ENCODE measurements at places on chromosomes 2 and 18. TPM values are rescaled to one million over a fixed set of nuclear protein-coding genes. Genes with fewer than 3 reads are reported as not detected.

Gene KCNK3
- total RNA-seq: 2.1 TPM

GRCh38 chr2:142754182-142754581 lies 123.3 kb upstream of the KYNU start:
- no peak for DNase-seq

DNA sequence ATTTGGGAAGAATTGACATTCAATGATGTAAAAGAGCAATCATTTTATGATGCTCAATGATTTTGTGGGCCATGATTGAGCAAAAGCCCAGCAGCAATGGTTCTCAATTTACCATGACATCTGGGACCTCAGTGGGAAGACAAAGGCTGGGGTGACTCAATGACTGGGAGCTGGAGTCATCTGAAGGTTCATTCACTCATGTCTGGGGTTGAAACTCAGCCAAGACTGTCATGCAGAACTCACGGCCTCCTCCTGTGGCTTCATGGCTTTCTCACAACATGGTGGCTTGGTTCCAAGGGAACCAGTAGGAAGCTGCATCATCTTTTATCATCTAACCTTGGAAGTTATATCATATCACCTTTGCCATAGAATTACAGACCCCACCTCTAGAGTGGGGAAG lies 45.1 kb upstream of the CD226 start:
- no peak for DNase-seq

GRCh38 chr18:76137216-76137615 lies 357.8 kb downstream of the ZNF516 start:
- DNase-seq: no peak

DNA sequence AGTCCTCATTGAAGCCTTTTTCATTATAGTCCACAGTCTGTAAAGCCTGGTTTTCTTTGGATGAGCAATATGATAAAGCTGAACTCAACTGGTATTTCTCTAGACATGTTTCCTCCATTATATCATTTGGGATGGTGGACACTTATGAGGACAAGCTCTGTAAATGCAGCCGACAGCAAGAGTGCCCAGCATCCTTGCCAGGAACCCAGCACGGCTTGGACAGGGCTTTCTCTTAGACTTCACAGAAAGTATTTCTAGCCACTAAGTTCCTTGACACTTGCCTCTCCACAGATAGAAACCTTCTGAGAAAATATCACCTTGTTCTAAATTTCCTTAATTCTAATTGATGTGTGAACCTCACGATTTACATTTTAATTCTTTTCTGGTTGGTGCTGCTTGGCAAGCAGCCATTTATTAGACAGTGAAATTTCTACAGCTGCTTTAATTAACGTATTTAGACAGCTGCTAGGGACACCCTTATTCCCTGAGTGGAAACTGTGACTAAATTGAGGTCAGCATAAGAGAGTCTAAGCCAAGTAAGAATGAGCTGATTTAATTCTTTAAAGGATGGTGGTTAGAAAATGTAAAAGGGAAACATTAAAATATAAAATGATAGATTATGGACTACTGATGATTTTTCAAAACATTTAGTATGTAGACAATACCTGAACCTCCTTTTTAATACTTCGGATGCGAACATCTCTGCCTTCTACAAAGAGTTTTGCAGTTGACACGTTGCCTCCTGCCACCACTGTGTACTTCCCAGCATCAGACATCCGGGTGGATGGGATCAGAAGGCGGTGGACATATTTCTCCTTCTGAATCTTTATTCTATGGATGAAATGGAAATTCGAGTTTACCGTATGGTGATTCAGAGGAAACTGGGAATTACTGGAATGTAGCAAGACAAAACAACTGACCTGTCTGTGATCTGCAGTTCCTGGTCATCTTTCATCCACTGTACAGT lies 39.8 kb downstream of the TTN start:
- no peak for DNase-seq

DNA sequence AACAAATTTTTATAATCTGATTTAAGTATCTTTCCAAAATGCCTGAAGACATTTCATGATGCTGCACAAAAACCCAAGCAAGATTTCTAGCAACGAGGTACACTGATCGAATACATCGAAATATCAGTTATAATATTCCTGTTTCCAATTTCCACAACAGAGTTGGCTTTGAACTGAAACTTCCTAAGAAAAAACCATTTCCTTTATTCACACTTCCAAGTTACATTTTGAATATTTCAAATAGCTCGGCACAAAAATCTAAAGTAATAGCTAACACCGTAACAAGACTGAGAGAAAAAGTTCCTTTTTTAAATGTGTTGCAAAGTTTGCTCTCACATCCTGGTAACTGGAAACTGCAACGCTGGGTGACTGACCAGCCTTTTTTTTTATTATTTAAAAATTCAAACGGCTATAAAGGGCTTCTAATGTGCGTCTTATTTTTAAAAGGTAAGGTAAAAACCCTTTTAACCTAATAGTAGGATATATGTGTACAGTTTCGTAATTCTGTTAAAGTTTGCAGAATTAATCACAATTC lies 1.7 kb downstream of the HNRNPLL start:
- DNase-seq: no peak

All from omental fat pad (tissue), 4 donors.